ENCODE measurements at places on chromosomes 5 and 9.

DNA sequence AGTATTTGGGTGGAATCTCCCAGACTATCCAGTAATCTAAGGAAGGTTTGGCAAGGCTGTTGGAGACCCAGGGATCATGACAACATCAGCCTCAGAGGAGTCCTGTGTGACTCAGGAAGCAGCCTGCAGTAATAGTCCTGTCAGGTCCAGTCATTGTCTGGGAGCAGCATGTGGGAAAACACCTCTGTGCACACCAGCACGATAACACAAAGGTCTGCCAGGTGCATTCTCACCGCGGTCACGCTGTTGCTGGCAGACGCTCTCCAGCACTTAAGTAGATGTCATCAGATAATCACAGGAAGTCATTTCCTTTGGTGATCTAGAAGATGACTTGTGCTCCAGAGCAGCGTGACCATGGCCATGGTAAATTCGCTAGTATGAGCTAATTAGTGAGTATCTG lies 99.2 kb upstream of the IQGAP2 start:
- peak; percentile 28 for DNase-seq

GRCh38 chr5:176734756-176735342 lies 75.5 kb upstream of the UNC5A start:
- no peak for DNase-seq

DNA sequence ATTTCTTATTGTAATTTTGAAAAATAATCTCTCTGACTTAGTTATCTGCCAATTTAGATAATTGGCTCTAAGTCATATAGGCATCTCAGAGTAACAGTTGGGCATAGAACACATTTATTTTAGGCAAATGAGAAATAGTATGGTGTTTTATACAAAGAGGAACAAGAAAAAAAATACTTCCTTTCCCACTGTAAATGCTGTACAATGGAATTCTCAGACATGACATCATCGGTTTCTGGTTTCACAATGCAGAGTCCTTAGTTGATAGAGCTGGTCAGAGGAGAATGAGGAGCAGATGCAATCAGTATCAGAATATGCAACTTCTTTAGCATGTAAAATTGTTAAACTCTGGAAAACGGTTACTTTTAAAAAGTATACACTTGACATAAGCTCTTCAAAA lies 49.4 kb downstream of the PLK2 start:
- no peak for DNase-seq

- no peak for DNase-seq
Observed at GRCh38 chr9:89304020-89304833, 6.8 kb upstream of the CKS2 start.

GRCh38 chr9:84758817-84759216 lies 89.3 kb downstream of the NTRK2 start:
- DNase-seq = no peak

DNA sequence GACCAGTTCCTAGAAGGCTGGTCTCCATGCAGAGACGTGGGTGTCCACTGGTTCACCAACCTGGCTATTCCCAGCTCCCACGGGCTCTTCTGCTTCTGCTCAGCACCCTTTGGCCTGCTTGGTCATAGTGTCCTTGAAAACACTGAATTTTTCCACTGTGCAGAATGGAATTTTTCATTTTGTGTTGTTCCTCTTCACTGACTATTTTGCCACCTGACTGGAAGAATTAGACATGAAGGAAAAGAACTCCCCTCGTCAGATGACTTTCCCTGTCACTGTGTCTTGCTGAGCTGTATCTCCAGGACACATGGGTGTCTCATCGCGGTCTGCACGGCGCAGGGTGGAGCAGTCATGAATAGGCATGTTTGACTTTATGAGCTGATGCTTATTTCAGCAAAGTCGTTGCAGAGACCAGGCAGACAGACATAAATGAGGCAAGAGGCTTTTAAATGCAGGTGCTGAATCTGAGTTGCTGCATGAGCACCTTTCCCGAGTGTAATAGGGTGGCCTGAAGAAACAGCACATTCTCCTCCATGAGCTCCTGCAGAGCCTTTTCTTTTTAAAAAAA lies 50.2 kb upstream of the SEMA4D start:
- DNase-seq = no peak

GRCh38 chr9:110880189-110880588 lies 158.1 kb downstream of the LPAR1 start:
- DNase-seq = no peak

- no peak for DNase-seq
Observed at GRCh38 chr5:116494784-116495450, 79.7 kb downstream of the SEMA6A start.

- DNase-seq = no peak
Observed at GRCh38 chr9:19641046-19641445, 147.8 kb downstream of the SLC24A2 start.

DNA sequence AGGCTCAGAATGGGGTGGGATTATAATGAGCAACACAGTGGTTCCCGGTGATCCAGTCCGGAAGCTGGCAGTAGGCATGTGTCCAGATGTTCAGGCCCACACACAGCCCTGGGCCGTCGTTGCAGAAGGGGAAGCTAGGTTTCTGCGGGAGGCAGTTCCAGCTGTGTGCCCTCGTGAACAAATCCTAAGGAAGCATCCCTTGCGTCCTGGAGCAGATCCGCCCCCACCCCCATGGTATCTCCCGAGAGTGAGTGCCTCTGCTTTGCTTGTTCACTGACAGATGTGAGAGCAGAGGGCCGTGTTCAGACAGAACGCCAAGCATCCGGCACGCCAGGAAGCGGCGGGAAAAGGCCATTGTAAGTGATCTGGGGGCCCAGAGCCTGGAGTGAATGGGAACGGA lies 104.8 kb downstream of the PDE6A start:
- DNase-seq = no peak

- DNase-seq = no peak
Observed at GRCh38 chr5:67875601-67876000, 340.0 kb upstream of the PIK3R1 start.

DNA sequence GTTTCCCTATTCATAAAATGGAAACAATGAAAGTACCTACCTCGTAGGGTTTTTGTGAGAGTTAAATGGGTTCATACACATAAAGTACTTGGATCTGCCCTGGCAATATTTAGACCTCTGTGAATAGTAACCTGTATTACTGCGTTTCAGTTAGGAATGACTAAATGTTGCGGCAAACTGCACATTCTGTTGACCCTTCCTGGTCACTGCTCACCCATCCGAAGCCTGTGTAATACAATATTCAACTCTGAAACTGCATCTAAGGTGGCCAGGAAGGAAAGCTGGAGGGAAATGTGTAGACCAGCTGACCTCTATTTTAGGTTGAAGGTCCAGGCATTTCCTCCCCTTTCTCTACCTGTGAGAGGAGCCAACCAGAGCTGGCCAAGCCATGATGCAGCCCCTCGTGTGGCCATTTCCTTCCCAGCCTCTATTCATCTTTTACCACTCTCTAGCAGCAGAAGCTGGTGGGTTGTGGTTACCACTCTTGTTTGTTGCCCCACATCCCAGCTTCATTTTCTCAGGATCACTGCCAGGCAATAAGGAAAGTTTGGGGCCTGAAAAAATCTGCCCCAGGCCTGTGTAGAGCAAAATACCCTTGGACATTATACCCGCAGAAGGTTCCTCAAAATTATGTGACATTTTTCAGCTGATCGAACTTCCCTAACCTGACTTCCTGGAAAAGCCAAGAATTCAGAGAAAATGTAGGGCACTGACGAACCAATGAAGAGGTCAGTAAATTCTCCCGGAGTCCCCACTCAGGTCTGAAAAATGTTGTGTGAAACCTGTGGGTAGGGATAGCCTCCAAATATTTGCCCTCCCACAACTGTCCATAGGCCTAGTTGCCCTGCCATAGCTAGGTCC lies 20.5 kb upstream of the PDCD1LG2 start:
- DNase-seq = peak; percentile 28

GRCh38 chr9:126215486-126215885 lies 111.1 kb upstream of the MVB12B start:
- no peak for DNase-seq

DNA sequence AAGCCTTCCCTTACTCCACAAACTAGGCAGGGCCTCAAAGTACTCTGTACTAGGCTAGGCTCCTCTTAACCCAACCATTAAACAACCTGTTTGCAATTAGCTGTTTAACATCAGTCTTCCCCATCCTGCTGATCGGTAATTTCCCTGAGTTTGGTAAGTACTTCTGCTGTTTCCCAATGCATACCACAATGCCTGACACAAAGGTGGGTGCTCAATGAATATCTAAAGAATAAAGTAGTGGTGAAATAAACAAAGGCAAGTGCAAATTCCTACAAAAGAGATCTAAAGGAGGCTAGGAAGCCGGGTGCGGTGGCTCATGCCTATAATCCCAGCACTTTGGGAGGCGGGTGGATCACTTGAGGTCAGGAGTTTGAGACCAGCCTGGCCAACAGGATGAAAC lies 25.0 kb downstream of the FBXW2 start:
- no peak for DNase-seq

GRCh38 chr9:96021551-96022444 lies 146.3 kb downstream of the ERCC6L2 start:
- DNase-seq = no peak

- DNase-seq = no peak
Observed at GRCh38 chr5:111765613-111766571, 8.9 kb upstream of the NREP start.

DNA sequence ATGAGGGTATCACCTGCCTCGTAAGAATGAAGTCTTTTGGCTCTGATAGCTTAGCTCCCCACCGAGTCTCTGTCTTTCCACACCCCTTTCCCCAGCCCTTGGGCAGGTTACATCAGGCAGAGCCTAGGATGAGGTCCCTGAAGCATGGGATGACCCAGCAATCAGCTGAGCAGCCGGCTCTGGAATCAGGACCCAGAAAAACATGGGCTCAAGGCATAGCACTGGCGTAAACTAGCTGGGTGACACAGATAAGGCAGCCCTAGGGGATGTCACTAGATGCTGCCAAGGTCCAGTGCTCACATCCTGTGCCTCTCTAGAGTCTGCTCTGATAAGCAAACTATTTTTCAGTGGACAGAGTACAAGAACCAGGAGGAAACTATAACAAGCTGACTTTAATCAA lies 26.6 kb downstream of the IDNK start:
- DNase-seq = no peak

- DNase-seq = no peak
Observed at GRCh38 chr5:42636946-42637345, 119.7 kb upstream of the CCDC152 start.
